Stimulated activated naive B cell treated with anti-CD40 and anti-IgM and Interleukin-4, amounts not matched to agents 10 μg/mL and 1 μg/mL and 100 μg/mL, for 72 hours (primary cell): ENCODE measurements at places on chromosomes 7 and 10.

- peak; percentile 70 for DNase-seq
These were observed 2.3 kb downstream of the HKDC1 start for GRCh38 chr10:69222157-69223027.

GRCh38 chr7:45702751-45703150 lies 128.6 kb downstream of the ADCY1 start:
- DNase-seq = no peak

DNA sequence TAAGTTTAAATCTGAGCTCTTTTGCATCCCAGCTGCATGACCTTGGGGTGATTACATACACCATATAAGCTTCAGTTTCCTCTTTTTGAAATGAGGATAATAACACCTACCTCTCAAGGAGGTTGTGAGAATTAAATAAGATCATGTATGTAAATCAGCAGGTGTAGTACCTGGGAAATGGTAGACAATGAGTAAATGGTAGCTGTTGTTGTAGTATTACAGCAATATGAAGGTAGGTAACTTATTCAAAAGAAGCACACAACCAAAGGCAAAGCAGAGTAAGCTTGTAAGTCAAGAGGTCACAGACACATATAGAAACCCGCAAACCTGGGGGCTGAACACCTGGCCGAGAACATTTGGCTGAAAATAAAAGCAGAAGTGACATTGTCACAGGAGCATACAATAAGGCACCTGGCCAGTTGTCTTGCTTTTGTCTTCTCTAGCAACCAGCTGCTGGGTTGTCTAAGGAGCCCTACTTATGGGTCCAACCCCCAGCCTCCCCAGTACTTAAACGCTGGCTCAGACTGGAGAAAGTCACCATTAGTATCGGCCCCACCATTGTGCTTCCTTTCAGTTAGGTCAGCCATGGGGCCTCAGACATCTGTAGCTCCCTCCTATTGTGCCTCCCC lies 203.6 kb upstream of the MKLN1 start:
- DNase-seq = peak; percentile 63

DNA sequence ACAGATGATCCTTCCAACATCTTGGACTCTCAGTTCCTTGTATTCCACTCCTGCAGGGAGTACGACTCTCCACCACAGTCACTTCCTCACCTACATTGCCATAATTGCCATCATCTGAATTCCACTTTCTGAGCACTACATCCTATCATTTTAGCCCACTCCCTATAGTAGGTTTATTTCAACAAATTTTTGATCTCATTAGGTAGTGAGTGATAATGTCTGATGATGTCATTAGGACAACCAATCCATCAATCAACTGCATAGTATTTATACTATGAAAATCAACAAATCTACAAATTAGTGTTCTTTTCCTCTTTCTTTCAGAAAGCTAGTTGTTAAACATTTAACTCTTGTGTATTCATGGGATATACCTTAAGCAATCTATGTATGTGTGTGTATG lies 13.7 kb upstream of the TRA2A start:
- no peak for DNase-seq

- DNase-seq = no peak
These were observed 71.5 kb upstream of the NANOS1 start for GRCh38 chr10:118957966-118958365.

GRCh38 chr7:17311194-17311593 lies 12.7 kb downstream of the AHR start:
- DNase-seq = no peak
